ENCODE measurements at places on chromosomes 6 and 20.

GRCh38 chr20:3646067-3646440, 17.1 kb downstream of the GFRA4 start:
- DNase-seq: no peak

GRCh38 chr6:120938876-120939472, 395.3 kb downstream of the TBC1D32 start:
- DNase-seq: no peak

DNA sequence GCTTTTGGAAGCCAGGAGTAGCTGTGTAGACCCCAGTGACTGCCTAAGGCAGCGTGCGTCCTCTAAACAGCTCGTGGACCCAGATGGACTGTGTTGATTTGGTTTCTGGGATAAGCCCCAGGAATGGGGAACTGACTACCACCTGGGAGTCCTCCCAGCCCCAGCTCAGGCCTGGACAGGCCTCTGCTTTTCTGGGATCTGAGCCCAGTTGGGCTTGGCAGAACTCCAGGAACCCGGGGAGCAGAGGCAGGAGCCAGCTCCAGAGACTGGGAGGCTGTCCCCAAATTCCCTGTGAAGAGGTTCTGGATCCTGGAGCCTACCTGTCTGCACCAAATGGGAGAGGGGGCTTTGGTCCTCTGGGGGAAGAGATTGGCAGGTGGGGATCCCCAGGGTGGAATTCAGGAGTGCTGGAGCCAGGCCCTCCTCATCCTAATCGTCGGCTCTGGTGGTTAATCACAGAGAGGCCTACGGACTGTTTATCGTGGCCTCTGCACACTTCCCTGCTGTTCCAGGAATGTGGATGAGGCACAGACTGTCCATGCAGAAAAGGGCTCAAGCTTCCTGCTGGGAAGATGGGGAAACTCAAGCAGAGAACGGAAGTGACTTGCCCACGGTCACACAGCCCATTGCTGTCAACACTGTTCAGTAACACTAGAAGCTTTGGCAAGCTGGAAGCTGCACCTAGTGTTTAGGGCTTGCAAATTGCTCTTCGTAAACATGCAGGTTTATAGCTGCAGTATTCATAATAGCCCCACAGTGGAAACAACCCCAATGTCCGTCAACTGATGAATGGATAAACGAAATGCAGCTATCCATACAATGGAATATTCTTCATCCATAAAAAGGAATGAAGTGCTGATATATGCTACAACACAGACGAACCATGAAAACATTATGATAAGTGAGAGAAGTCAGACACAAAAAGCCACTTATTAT, 100.6 kb downstream of the KCNB1 start:
- DNase-seq: no peak

- no peak for DNase-seq
These were observed 31.5 kb upstream of the TBC1D32 start for GRCh38 chr6:121365536-121366521.

- no peak for DNase-seq
These were observed 70.5 kb upstream of the TOX2 start for GRCh38 chr20:43843965-43844660.

DNA sequence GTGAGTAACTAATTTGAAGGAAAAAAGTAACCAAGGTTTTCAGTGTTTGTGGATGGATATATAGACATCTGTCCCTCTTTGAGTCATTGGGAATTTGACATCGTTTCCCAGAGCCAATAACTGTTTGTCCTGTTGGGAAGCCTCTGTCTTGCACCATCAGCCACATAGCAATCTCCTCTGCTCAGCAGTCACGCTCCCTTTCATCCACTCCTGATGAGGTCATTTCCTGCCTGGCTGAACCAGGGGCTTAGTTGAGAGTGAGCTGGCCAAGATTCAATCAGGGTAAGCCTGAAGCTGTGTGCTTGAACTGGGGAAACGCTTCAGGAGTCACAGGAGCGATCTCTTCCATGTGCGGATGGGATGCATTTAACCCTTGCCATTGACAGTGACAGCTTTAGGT, 121.5 kb upstream of the FOXQ1 start:
- DNase-seq: no peak

GRCh38 chr6:143478479-143479062, 28.0 kb downstream of the PEX3 start:
- DNase-seq: no peak

All from stimulated activated CD4-positive, alpha-beta T cell treated with anti-CD3 and anti-CD28 coated beads, Interleukin-12 subunit alpha, Interleukin-12 subunit beta, amount 100 ng/mL, for 24 hours (primary cell).